ENCODE measurements at places on chromosomes 6 and 20. TPM values are rescaled to one million over a fixed set of nuclear protein-coding genes. Genes with fewer than 3 reads are reported as not detected.
A peak's percentile ranks its signal among the peaks of the same experiment; 100 is the strongest.

GRCh38 chr6:13413466-13413862 lies 73.9 kb downstream of the GFOD1 start:
- DNase-seq, result peak; percentile 73

DNA sequence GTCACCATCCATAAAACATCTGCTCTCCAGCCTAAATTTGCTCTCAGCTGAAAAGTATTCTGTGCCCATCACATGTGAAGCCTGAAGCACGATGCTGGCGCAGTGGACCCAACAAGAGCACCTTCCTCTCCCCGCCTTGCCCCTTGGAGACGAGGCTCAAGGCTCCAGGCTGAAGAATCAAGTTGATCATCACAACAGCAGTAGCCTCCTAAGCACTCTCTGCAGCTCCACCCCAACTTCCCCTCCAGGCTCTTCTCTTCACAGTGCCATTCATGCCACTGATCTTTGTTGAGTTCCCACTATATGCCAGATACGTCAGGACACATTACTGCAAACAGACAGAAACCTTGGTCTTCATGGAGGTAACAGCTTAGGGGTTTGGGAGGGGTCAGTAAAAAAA lies 41.6 kb upstream of the ZNF217 start:
- no peak for DNase-seq

DNA sequence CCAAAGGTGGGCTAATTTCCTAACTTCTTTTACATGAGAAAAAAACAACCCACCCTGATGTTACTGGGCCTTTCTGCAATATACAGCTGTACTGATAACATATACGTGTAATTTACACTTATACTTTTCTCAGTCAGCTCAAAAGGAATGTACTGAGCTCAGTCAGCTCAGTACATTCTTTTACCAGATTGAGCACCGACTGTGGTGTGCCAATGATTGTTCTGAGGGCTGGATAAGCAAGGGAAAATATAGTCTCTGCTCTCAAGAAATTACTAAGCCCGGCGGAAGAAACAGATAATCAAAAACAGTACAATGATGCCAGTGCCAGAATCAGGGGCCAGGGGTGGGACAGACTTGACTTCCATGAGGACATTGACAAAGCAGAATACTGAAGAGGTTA lies 10.0 kb upstream of the BLOC1S5 start:
- peak; percentile 25 for DNase-seq

- no peak for DNase-seq
Observed at GRCh38 chr6:31490115-31490873, 7.7 kb upstream of the MICB start.

- DNase-seq, result no peak
Observed at GRCh38 chr6:98976674-98977385, 29.1 kb upstream of the FBXL4 start.

- peak; percentile 87 for DNase-seq
Observed at GRCh38 chr6:113094779-113095178, 747.6 kb downstream of the RFPL4B start.

DNA sequence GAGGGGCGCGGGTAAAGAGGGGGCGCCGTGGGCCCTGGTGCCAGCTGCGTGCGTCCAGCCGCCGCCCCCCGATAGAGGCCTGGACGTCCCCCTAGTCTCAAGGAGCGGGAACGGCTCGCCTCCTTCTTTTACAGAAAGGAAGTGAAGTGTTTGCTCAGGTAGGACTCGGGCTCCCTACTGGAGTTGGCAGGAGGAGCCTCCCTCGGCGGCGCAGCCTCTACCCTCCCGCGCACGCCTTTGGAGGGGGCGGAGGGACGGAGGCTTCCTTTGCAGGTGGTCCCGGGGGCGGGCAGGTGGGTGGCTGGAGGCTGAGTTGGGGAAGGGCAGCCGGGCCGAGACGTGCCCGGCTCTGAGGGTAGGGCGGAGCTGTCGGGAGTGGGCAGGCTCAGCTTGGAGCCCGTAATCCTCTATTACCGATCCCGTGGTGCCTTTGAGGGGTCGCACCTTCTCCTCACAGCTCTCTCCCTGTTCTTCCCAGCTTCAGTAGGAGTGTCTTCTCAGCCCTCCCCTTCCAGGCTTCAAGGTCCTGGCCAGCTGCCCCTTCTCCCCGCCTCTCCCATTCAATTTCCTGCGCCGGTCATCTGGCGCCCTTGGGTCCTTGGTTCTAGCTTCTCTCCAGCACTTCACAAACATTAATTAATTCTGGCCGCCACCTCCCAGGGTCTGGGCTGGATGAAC lies 728 bp downstream of the ITPR3 start:
- no peak for DNase-seq

DNA sequence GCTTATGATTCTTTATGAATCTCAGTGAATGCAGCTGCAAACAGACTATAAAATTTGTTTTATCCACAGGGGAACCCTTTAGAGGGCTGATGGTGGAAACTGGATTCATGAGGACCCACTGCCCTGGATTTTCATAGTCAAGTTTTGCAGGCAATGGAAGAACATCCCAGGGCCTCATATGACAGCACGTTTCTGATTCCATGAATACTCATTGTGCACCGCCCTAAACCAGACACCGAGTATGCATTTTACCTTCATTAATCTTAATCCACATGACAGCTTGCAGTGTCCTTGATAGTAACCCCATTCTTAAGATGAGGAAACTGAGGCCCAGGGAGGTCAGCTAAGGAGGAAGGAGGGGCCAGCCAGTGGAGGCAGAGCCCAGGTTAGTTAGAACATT lies 270.4 kb downstream of the PREX1 start:
- no peak for DNase-seq

- no peak for DNase-seq
Observed at GRCh38 chr20:23955896-23956295, 32.7 kb downstream of the GGTLC1 start.

DNA sequence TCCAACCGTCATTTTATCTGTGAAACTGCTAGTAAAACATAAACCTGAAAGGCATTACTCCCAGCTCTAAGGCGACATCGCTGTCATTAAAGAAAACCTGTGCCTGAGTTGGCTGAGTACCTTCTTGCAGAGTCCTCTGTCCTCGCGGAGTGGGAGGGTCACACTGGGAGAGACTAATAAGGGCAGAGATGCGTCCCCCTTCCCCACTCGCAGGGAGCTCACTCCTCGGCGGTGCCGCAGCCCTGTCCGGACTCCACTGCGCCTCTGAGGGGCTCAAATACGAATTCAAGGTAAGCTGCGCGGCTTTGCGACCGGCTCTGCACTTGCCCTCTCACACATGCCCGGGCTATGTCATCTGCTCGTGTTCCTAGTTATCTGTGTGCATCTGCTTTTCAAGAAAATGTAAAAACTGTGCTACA lies at the start of gene COL19A1:
Gene COL19A1, plus strand, starts transcription at position 206 of the 419 bp plus-strand sequence. CDS start 13,012 bp downstream, outside the sequence.
- no peak for DNase-seq

DNA sequence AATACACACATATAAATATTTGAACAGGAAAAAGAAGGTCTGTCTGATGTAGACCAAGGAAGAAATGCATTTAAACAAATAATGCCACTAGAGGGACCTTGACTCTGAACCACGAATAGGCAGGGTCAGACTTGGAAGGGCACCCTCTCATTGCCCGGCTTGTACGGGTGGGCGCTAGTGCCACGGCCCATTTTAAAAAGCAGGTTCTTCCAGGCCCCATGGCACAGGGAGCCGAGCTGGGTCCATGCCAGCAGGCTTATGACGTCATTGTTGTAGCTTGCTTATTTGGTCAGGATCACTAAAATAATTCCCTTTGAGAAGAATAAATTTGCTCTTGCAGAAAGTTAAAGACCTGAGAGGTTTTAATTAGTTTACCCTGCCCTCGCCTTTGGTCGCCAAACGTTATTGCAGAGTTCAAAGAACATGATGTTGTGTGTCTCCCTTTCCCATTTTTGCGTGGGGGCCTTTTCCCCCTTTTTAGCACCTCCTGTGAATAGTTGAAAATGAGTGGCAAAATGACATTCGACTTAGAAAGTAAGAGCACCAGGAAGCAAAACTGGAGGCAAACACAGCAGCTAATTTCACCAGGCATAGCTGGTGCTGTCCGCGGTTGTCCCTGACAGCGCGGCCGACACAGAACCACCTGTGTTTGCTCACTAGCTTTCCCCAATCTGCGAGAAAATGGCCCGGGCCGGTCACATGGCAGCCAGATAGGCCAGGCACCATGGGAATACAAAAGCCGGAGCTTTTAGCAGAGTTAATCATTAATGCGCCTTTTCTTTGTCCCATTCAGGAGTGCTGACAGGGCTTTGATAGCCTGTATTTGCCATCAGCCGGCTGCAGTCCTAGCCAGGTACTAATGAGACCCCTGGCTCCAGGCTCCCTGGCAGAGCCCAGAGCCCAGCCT lies 93.8 kb downstream of the FOXA2 start:
- DNase-seq, result no peak

DNA sequence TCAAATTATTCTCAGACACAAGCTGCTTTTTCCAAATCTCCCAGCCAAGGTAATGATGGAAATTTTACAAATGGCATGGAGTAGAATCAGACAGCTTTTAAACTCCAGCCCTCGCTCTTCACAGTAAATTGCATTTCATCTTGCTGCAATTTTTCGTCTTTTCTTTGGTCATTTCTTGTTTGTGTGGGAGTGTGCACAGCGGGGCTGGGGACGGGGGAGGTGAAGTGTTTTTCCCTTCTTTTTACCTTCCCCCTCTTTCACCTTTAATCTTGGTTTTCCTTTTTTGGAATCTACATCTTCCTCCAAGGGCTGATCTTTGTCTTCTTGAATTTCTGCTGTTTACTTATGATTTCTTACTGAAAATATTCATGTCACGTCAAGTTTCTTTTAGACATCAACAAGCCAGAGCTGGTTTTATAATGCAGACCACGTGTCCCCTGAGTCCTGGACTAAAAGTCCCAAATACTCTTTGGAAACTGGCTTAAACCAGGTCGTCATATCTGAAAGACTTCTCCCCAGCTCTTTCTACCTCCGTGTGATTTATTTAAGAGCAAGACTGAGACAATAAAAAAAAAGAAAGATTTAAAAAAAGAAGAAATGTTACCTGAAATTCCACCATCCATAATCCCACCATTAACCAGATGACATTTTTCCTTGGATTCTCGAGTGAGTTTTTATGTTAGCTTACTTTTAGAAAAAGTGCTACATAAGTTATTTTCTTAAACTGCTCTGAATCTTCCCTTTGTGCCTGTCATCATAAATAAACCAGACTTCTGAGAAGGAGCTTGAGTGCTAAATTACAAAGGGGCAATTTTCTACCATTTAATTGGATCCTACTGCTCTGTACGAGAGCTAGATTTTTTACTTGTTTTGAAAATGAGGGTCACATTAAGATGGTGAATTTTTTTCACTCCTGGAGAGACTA lies 52.0 kb downstream of the MAP3K5 start:
- DNase-seq, result peak; percentile 31

DNA sequence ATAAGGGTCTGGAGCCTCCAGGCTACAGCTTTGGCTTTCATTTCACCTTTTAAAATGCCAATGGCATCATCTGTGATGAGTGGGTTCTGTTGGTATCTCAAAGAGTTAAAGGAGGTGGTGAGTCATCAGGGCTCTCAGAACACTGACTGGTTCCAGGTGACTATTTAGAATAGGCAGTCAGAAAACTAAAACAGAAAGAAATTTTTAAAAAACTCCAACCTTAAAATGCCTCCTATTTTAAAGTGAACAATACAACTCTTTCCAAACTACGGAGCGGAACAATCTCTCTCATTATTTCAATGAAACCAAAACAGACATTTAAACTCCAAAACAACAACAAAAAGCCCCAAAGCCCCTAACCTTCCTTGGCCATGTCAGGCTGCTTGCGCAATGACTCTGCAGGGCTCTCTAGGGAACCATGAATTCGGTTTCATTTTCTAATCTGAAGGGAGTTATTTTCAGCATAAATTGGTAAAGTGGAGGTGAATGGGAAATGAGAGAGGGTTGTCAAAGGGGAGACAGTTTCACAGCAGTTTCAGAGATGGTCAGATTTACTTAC lies 194.9 kb downstream of the KIF6 start:
- no peak for DNase-seq

GRCh38 chr6:36781669-36782068 lies 57.6 kb downstream of the CPNE5 start:
- no peak for DNase-seq

- peak; percentile 59 for DNase-seq
Observed at GRCh38 chr20:44388466-44389023, 33.0 kb downstream of the HNF4A start.

DNA sequence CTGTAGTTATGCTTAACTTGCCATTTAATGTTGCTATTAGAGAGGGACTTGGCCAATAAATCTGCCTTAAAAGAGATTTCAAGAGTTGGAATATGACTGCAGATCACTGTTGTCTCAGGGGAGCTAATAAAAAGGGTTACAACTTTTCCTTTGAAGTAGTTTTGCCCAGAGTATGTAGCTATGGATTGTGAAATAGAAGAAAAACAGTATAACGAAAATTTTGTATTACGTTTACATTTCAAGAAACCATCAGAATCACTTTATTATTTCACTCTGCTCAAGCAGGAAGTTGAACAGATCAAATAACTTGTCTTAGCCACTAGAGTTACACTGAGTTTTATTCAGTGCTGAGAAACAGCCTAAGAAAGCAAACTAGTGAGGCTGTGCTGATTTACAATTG lies 3.0 kb upstream of the ZSCAN26 start:
- peak; percentile 30 for DNase-seq

GRCh38 chr6:75234126-75234865 lies 9.3 kb downstream of the COX7A2 start:
- no peak for DNase-seq

- DNase-seq, result no peak
Observed at GRCh38 chr6:105886066-105886813, 199.9 kb upstream of the PRDM1 start.

- no peak for DNase-seq
Observed at GRCh38 chr6:15496345-15497131, 166.3 kb downstream of the DTNBP1 start.

DNA sequence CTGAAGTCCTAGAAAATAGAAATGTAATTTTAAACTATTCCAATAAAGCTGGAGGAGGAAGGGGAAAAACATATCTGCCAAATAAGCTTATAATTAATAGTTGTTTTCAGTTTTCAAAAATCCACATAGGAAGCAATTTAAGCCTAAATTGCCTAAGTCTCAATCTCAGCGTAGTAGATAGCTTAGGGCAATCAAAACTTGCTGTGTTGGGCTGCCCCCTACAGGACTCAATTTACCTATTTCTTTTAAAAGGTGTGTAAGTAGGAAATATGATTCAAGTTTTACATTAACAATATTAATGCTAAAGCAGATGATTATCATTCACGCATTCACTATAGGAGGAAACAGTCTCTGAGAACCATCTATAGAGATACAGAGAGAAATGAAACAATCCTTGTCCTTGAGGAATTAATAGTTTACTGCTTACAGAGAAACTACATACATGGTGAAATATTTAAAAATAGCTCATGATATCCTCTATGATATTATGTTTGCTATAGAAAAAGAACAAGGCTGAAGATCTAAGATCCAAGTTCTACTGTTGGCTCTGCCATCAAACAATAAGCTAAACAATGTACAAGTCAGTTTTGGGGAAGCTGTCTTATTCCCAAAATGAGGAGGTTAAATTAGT lies 102.1 kb downstream of the ATG5 start:
- peak; percentile 79 for DNase-seq

The RNF144B gene
- 2.8 TPM for total RNA-seq

The C6orf15 gene
- total RNA-seq, result not detected

The TMEM74B gene
- total RNA-seq, result not detected

The TBXT gene
- total RNA-seq, result not detected

The CCND3 gene
- 19.4 TPM for total RNA-seq

The BPIFB1 gene
- total RNA-seq, result not detected

The POM121L2 gene
- total RNA-seq, result not detected

The POFUT1 gene
- 25.5 TPM for total RNA-seq

The ARG1 gene
- total RNA-seq, result not detected
